ENCODE measurements at places on chromosomes 7 and 10.

DNA sequence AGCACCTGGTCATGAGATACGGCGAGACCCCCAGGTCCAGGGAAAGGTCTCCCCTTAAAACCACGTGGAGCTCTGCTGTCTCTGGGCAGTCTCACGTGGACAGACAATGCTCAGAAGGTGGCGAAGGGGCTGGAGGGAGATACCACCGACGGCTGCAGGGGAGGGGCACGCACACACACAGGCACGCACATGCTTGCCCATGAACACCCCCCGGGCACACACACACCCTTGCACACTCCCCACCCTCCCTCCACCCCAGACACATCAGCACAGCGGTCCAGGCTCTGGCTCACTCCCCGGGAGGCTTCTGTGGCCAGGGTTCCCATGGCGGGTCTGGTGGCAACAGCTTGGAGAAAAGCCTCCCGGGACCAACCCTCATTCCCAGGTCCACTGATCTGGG, 52.4 kb upstream of the TNRC18 start:
- DNase-seq, result no peak

GRCh38 chr7:95365151-95365550, 31.0 kb downstream of the PON3 start:
- peak; percentile 78 for DNase-seq

GRCh38 chr7:43198599-43199090, 86.2 kb downstream of the HECW1 start:
- DNase-seq, result no peak

DNA sequence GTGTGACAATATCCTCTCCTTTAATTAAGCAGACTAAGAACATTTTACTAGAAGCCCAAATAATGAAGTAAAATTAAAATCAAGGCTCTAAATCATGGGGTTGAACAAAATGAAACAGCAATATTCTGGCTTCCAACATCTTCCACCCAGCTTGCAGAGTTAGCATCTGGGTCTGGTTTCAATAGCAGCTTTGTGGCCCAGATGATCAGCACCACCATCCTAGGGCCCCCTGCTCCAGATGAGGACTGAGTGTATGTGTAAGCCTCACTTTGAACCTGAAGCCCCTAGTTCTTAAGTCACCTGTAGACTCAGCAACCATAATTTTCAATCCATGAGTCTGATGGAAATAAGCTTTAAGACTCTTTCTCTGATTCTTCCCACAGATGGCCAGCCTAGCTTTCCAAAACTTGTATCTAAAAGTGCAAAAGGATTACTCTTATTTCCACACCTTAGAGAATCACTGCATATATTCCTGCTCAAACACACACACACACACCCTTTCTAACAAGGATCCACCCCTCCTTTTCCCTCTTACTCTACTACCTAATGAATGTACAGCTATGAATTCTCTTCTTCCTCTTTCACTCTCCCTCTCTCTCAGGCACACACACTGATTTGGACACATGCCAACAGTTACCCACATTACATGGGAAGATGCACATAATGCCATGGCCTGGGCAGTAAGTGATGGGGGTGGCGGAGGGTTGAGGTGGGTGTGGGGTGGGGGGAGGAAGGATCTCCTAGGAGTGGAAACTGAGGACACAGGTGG, 3.5 kb downstream of the DENND11 start:
- DNase-seq, result no peak

DNA sequence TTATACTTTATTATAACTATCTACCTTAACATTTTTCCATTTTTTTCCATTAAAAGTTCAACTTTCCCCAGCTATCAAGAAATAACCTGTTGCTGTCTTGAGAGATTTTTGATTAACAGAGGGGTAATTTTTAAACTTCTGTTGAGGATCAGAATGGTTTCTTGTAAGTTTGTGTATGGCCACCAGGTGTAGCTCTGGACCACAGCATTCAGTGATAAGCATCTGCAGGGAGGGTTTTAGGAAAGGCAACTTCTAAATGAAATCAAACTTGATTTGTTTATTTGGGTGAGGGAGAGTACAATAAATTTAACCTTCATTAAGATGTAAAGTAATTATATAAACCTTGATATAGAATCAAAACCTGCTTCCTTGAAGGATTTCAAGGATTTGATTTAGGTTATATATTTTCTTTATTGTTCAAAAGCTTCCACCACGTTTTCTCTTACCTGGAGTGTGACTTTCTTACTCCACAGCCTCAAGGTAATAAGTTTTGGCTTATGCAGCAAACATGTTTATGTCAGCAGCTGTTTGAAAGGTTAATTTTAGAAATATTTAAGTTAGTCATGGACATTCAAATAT, 153.3 kb downstream of the STK31 start:
- DNase-seq, result peak; percentile 63

- no peak for DNase-seq
These were observed 206.9 kb upstream of the KLF14 start for GRCh38 chr7:130940907-130941306.

GRCh38 chr10:5665373-5666007, 905 bp downstream of the ASB13 start:
- DNase-seq, result peak; percentile 5

DNA sequence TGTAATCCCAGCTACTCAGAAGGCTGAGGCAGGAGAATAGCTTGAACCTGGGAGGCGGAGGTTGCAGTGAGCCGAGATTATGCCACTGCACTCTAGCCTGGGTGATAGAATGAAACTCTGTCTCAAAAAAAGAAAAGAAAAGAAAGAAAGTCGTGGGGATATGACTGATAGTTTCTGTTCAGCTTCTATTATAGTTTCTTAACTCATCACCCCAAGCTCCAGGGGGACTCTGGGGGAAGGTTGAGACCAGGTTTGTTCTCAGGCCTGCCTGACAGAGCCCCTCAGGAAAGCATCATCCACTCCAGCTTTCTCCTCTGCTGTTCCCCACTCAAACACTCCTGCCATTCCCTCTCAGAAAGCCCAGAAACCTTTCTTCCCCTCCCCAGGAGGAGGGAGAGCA, 542.4 kb upstream of the GALNT17 start:
- DNase-seq, result no peak

- DNase-seq, result no peak
These were observed 13.4 kb downstream of the BUD31 start for GRCh38 chr7:99422186-99422585.

DNA sequence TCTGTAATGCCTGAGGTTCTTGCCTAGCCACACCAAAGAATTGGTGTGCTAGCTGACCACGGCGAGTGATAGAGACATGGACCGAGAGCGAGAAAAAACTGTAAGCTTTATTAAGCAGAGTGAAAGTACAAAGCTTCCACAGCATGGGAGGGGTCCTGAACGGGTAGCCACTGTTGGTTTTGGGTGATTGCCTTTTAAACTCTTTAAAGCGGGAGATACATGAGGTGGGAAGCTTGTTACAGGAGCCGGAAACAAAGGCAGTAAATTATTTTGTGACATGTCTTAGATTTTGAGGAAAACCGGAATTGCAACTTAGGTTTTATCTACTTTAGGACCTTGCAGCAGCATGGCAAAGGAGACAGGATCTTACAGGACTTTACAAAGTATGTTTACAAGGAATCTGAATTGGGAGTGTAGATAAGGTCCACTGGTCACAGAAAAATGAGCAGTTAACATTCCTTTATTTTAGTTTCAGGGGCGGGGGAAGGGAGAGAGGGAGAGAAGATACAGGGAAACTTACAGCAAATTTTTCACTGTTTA, 252.7 kb upstream of the MBL2 start:
- DNase-seq, result no peak

DNA sequence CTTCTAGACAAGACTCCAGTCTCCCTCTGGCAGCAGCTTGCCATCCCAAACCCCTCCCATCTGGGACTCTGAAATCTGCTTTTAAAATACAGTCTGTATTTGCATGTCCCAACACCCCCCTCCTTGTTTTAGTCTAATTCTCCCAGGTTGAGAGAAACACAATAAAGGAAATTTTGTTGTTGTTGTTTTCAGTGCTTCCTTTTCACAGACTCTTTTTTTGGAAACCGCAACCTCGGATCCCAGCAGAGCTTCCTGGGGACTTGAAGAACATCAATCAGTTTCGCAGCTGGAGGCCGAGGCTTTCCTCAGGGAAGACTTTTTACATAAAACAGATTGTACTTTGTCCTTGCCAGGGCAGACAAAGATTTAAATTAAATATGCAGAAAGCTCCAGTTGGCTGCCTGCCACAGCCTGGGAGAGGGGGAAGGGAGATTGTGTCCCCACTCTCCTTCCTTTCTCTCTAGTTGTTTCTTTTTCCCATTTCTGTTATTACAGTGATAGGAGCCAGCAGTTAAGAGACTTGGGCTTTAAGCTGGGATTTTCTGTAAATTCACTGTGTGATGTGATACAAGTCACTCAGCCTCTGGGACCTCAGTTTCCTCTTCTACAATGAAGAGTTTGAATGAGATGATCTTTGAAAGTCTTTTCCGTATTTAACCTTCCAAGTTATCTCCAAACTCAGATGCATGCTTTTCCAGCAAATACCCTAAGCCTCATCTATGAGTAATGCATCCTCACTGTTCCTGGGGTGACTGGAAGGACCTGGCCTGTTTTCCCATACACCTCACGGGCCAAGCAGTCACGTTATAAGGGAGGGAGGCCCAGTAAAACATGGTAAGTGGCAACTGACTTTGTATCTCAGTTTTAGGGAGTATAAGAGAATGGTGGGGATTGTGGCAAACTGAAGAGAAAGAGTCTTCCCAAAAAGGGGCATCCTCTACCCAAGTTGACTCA, 192.3 kb downstream of the REEP3 start:
- no peak for DNase-seq

DNA sequence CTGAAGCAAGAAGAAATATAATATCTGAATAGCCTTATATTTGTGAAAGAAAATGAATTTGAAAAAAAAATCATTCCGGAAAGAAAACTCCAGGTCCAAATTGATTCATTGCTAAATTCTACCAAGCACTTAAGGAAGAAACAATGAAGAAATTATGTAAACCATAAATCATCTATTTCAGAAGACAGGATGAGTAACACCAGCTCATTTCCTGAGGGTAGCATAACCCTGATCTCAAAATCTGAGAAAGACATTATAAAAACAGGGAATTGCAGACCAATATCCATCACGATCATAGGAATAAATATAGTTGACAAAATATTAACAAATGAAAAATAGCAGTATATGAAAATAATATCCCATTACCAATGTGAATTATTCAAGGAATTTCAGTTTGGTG, 70.1 kb upstream of the RAB18 start:
- DNase-seq, result no peak

GRCh38 chr10:74518061-74518460, 308.3 kb upstream of the KAT6B start:
- DNase-seq, result no peak

- peak; percentile 25 for DNase-seq
These were observed 98.9 kb downstream of the NEURL1 start for GRCh38 chr10:103592186-103593021.

- DNase-seq, result peak; percentile 61
These were observed 75.1 kb downstream of the DNAH11 start for GRCh38 chr7:21617916-21618390.

DNA sequence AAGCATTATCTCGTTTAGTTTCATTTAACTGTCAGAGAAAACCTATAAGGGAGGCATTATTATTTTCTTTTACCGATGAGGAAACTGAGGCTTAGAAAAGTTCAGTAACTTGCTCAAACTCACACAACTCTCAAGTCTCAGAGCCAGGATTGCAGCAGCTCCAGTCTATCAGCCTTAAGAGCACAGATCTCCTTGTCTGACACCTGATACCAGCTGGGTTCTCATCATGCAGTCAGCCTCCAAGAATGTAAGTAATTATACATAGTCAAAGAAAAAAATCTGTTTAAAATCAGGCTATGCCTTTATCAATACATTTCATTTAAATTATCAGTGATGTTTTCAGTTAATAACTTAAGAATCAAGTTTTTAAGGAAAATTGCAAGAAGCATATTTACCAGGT, 236.6 kb upstream of the TCF7L2 start:
- DNase-seq, result peak; percentile 32

DNA sequence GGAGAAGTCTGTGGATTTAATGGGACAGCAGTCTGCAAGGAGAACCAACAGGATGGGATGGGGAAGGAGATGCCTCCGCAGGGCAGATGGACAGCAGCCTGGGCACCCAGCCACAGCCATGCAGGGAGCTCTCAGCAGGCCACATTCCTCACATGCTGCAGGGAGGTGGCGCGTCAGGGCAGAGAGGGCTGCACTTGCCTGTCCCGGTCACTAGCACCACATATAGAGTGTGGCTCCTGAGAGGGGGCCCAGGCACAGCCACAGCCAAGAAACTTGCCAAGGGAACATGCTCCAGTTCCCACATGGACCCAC, 86.8 kb upstream of the ZMIZ1 start:
- DNase-seq, result no peak

DNA sequence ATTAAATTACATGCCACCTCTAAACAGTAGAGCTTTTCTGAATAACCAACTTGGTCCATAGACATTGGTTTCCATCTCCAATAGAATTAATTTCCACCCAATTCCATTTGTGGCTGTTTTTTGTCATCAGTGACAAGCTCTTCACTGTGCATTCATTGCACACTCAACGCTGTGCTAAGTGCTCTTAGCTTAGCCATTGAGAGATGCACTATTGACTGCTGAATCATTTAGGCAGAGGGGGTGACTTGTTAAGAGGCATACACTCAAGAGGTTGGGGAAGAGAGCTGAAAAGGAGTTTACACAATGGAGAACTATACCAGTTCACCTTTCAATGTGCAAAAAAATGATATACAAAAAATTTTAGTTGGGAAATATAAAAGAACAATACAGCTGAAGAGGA, 31.9 kb upstream of the CBLL1 start:
- no peak for DNase-seq

DNA sequence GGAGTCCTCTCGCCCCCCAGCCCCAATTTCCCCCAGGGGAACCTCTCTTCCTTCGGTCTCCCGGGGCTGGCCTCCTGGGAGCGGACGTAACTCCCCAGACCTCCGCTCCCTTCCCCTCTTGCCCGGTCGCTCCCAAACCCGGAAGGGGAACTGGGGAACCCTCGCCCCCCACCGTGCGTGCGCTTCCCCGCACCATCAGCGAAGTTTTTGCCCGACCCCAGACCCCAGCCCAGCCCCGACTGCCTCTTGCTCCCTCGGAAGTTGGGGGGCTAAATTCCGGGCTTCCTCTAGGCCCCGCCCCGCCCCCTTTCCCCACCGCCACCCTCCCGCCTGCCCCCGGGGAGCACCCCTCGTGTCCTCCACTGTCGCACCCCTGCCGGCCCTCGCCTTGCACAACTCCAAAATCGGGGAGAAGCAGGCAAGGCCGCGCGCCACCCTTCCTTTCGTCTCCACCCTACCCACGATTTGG, 436 bp downstream of the GNB2 start:
- peak; percentile 32 for DNase-seq

GRCh38 chr7:135251496-135252391, 18.1 kb downstream of the STRA8 start:
- DNase-seq, result no peak

DNA sequence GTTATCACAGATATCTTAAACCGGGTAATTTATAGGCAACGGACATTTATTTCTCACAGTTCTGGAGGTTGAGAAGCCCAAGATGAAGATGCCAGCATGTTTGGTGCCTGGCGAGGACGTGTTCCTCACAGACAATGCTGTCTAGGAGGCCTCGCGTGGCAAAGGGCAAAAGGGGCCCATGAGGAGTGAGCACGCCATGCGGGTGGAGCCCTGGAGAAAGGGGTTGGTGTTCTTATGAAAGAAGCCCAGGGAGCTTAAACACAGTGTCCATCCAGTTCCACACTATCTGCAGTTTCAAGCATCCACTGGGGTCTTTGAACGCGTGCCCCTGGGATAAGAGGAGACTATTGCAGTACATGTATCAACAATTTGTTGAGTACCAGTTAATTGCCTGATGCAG, 51.4 kb downstream of the CXCL12 start:
- no peak for DNase-seq
